HFFc6 (cell line): ENCODE measurements at places on chromosomes 6 and 20. TPM values are rescaled to one million over a fixed set of nuclear protein-coding genes. Genes with fewer than 3 reads are reported as not detected.
A peak's percentile ranks its signal among the peaks of the same experiment; 100 is the strongest.

Gene TRIM38
- 5.2 to 7.3 TPM (median 6.1 TPM) in 3 replicates for total RNA-seq

Gene NKAIN2
- total RNA-seq, result not detected in 3 replicates

Gene IL17F
- not detected in 3 replicates for total RNA-seq

Gene CASS4
- 0.38 to 0.70 TPM (median 0.51 TPM) in 3 replicates for total RNA-seq

Gene HCRTR2
- not detected in 3 replicates for total RNA-seq

Gene ADTRP
- total RNA-seq, result 0.33 to 0.73 TPM (median 0.60 TPM) in 3 replicates

Gene STX7
- total RNA-seq, result 36.7 to 40.1 TPM (median 37.8 TPM) in 3 replicates

Gene C20orf96
- 3.0 to 3.5 TPM (median 3.0 TPM) in 3 replicates for total RNA-seq

Gene RBM24
- 23.9 to 33.6 TPM (median 30.2 TPM) in 3 replicates for total RNA-seq

Gene CRIP3
- total RNA-seq, result not detected in 3 replicates

Gene DNAH8
- total RNA-seq, result not detected in 3 replicates

Gene VIP
- not detected in 3 replicates for total RNA-seq

GRCh38 chr20:9321007-9321406 is 193.4 kb upstream of the LAMP5 start:
- DNase-seq, result no peak

GRCh38 chr20:17210387-17210786 is 16.5 kb upstream of the PCSK2 start:
- DNase-seq, result no peak

GRCh38 chr6:53727748-53728147 is 62.2 kb upstream of the KLHL31 start:
- peak; percentile 40 for DNase-seq

- no peak for DNase-seq
Observed at GRCh38 chr6:43743682-43744381, 26.2 kb upstream of the VEGFA start.

DNA sequence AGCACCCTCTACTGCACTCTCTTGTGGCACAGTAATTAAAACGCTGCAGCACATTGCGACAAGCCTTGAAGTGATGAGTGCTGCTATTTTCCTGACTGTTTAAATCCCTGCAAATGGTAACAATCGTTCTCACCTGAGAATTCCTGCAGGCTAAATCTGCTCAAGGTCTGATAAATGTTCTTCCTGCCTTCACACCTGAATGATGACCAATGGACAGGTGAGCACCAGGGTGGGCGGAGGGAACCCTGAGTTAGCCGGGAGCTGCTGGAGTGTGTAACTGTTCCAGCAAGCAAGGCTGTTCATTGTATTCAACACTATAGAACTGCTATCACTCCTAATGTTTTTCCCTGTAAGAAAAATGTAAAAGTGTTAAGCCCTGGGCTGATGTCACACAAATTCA is 4.0 kb downstream of the DACT2 start:
- no peak for DNase-seq

DNA sequence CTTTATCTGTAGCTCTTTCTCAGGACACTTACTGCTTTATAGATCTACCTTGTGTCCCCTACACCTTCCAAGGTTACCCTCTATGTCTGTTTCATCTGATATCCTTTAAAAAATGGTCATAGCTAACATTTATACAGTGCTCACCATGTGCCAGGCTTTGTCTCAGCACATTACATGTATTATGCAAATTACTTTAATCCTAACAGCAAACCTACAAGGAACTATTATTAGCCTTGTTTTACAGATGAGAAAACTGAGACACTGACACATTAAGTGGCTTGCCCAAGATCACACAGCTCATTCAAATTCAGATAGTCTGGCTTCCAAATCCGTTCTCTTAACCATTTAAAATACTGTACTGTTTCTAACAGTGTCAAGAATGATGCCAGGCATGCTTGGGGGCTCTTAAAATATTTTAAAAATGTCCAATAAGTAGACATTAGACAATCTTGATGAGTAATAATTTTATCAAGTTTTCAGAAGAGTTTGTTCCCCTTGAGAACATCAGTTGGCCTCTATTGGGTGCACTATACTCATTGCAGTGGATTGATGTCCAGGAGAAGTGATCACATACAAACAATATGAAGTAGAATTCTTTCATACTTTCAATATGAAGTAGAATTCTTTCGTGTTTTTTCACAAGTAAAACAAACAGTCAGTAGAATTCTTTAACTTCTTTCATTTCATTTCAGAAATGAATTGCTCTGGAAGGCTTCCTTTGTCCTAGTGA is 69.6 kb downstream of the DNAH8 start:
- DNase-seq, result no peak

GRCh38 chr6:3193102-3193849 is 34.2 kb downstream of the TUBB2B start:
- no peak for DNase-seq

GRCh38 chr20:49505518-49505917 is 23.1 kb upstream of the KCNB1 start:
- peak; percentile 20 for DNase-seq

DNA sequence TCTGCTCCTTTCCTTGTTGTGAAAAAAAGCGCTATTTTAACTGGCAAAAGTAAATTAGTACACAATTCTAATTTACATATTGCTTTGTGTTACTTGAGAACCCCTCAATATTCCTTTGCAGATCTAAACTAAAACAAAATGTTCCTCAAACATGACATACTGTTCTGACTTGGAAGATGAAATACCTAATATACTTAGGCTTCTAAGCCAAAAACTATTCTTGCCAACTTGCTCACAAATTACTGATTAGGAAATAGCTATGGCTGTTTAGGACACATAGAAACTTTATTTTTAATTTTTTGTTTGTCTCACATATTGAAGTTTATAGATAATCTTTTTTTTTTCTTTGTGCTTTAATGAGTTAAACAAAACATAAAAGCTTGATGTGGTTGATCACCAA is 542.2 kb downstream of the GRIK2 start:
- DNase-seq, result no peak

DNA sequence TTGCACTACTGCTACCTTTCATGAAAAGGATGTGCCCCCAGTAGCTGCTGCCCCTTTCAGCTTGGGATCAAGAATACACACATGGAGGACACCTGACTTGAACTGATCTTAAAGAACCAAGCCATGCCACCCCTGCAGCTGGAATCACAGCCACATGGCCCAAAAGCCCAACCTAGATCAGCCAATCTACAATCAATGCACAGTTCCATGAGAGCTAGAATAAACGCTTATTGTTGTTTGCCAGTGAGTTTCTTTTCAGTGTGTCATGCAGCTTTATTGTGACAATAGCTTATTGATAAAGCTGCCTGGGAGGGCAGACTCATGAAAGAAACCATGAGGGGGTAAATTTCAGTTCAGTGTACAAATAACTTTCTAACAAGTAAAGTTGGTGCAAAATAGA is 397.7 kb downstream of the PTPRT start:
- DNase-seq, result no peak

DNA sequence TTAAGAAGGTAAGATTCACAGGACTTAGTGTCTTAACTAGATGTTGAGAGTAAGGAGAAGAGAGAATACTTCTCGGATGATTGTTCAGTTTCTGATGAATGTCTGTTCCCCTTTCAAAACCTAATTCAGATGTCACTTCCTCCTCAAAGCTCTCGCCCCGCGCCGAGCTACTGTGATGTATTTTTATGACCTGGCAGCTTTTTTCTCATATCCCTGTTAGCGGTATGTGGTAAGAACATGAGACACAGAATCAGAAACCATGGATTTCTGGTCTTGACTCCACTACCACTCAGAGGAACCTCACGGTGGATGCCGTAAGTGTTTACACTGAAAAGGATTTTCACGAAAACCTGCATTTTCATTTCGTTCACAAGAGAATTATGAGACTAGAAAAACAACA is 48.4 kb downstream of the CEP43 start:
- no peak for DNase-seq

GRCh38 chr6:138439546-138439945 is 35.5 kb downstream of the HEBP2 start:
- DNase-seq, result no peak

DNA sequence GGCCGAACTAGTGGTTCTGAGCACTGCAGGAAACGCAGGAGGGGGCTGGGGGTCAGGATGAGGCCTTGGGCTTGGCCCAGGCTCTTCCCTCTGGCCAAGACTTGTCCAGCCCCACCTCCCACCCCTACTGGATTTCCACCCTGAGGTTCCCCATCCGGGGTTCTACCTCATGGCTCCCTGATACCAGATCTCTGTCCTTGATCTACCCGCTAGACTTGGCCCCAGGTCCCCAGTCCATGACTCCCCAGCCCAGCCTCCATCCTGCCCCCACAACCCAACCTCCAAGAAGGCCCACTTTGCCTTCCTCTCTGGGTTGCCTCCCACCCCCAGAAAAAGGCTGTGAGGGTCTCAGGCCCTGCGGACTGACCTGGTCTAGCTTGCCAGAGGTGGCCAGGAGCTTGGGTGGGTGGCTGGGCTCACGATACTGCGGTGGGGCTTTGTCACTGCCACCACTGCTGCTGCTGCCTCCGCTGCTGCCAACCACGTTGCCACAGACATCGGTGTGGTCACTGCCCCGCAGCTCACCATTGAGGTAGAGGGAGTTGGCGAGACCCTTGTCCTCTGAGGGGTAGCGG is 6.8 kb upstream of the FASTKD5 start:
- no peak for DNase-seq

DNA sequence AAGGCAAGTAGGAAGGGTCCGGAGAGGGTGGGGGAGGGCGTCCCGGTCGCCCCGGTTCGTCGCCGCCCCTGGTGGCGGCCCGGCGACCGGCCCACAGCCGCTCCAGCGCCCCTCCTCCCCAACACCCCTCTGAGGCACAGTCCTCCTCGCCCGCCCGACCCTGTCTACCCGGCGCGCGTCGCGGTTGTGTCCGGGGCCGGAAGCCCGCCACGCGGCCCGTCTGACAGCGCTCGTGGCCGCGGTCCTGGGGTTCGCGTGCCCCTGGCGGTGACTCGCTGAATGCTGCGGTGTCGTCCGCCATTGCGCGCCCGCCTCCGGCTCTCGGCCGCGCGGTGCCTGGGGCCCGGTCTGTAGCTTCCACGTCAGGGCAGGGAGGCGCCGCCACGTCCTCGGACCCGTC is 335.3 kb upstream of the DEFB115 start:
- DNase-seq, result no peak

GRCh38 chr20:17956099-17956685 is 12.4 kb downstream of the SNX5 start:
- no peak for DNase-seq

DNA sequence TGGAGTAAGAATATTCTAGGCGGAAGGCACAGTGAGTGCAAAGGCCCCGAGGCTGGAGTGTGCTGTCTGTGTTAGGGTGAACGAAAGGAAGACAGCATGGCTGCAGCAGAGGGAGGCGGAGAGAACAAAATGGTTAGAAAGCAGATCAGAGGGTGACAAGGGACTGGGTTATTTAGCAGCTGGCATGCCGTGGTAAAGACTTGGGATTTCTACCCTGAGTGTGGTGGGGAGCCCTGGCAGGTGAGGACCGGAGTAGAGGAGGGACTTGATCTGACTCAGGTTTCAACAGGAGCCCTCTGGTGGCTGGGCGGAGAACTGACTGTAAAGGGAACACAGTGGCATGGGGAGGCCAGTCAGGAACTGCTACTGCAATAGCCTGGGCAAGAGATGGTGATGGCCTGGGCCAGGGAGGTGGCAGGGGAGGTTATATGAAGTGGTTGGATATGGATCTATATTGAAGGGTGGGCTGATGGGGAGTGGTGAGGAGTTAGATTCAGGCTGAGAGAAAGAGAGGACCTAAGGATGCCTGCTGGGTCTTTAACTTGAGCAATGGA is 38.0 kb downstream of the PIM1 start:
- DNase-seq, result peak; percentile 75

GRCh38 chr6:501891-502601 is 110.5 kb downstream of the IRF4 start:
- no peak for DNase-seq

- no peak for DNase-seq
Observed at GRCh38 chr6:5706124-5707033, 300.3 kb downstream of the NRN1 start.

GRCh38 chr6:31396422-31397152 is 6.8 kb upstream of the MICA start:
- peak; percentile 64 for DNase-seq

DNA sequence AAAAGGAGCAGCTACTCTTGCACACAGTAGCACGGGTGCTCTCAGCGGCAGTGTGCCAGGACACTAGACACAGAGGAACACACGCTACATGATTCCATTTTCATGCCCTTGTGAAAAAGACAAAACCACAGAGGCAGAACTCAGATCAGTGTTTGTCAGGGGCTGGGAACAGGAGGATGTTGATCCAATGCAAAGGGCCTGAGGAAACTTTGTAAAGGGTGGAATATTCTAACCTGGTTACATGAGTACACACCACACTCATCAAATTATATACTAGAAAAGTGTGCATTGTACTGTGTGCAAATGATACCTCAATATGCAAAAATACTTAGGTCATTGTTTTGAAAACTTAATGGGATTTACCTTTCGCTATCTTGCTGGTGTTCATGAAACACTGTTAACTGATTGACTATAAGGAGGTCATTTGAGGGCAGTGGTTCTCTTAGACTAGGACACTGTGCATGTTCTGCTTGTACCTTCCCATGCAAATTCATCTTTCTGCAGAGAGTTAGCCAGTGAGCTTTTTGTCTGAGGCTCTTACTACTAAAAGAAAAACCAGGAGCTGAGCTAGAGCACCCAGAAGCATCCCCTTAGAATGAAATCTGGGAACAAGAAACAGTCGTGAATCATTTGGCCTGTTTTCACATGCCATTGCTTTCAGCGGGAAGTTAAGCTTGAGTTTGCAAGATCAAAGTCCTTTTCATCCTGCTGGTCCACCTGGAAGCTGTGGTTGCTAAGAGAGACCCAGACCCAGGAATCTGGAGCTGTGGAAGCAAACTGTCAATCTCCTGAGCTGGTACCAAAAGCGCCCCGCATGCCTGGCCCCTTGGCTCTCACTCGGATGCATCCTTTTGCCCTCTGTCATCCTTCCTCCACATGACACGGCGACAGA is 204.8 kb downstream of the TTLL2 start:
- no peak for DNase-seq

DNA sequence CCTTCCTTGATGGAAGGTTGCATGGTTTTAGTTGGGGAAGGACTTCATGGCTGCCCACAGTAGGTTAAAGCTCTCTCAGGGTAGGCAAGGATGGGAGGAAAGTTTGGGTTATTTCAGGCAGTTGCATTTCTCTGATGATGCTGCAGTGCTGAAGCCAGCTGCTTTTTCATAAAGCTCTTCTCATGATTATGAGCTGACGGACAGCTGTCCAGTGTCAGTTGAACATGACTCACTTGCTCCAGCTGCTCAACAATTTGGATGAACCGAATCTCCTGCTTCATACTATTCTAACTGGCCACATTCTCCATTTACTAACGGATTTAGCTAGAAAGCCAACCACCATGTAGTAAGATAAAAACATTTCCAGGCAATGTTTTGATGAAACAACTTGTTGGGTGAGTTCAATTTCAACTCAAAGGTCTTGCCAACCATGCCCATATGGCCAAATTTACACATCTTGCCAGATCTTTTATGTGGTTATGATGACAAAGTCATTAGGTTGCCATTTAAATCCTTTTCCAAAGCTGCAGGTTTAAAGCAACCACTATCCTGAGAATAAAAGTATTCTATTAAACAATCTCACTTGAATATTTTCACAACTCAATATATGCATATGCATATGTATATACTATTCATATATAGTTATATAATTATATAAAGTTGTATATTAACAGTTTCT is 125.9 kb downstream of the HS3ST5 start:
- no peak for DNase-seq
